ENCODE measurements at places on chromosomes 16 and 17.

DNA sequence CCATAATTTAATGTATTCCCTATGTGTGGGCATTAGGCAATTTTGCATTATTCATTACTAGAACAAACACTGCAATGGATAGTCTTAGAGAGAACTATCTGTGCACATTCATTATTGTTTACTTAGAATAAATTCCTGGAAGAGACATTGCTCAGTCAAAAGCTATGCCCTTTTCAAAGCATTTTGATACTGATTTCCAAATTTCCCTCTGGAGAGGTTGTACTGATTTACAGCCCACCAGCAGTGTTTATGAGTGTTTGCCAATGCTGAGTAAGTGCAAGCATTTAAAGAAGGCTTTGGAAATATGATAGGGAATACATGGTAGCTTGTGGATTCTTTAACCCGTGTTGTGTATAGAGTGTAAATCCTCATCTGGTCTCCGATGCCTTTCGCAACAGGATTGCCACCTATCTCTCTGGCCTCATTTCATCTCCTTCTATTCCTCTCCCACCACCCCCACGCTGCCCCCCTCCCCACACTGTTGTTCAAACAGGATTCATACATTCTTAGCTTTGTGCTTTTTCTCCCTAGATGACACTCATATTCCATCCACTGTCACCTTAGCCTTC, 33.4 kb upstream of the MMD start:
- no peak for DNase-seq

GRCh38 chr17:66191593-66192377, at the start of gene CEP112:
Gene CEP112, minus strand, starts transcription at chr17:66192133.
- peak; percentile 76 for DNase-seq

GRCh38 chr17:7173687-7174602, 5.2 kb downstream of the ASGR1 start:
- DNase-seq, result peak; percentile 6

- DNase-seq, result no peak
Observed at GRCh38 chr17:6084311-6085161, 14.4 kb downstream of the WSCD1 start.

GRCh38 chr16:22424161-22424937, 49.9 kb upstream of the CDR2 start:
- no peak for DNase-seq

DNA sequence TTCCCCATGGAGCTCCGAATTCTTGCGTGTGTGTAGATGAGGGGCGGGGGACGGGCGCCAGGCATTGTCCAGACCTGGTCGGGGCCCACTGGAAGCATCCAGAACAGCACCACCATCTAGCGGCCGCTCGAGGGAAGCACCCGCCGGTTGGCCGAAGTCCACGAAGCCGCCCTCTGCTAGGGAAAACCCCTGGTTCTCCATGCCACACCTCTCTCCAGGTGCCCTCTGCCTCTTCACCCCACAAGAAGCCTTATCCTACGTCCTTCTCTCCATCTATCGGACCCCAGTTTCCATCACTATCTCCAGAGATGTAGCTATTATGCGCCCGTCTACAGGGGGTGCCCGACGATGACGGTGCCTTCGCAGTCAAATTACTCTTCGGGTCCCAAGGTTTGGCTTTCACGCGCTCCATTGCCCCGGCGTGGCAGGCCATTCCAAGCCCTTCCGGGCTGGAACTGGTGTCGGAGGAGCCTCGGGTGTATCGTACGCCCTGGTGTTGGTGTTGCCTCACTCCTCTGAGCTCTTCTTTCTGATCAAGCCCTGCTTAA, 617 bp upstream of the SENP3 start:
- peak; percentile 74 for DNase-seq

GRCh38 chr17:39653662-39654331, 11.4 kb upstream of the TCAP start:
- DNase-seq, result peak; percentile 43

DNA sequence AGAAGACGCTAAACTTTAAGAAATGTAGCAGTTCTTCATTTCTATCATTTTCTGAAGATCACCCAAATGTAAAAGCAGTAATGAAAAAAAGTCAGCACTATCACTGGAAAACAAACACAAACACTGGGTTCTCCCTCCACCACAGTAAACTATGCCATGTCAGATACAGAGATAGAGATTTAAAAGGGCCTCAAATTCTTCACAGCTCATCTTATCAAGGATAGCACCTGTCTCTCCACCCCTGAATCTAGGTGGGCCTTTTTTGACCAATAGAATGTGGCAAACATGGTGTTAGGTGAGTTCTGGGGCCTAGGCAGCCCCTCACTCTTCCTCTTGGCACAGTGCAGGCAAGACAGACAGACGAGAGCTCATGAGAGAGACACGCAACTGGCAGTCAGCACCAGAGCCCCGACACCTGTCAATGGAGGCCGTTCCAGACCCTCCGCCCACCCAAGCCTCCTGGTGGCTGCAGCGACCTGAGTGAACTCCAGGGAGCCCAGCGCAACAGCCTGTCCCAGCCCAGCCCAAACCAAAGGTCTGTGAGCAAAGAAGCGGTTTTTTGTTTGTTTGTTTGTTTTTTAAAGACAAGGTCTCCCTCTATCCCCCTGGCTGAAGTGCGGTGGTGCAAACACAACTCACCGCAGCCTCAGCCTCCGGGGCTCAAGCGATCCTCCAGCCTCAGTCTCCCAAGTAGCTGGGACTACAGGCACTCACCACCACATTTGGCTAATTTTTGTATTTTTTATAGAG, 79.8 kb downstream of the TBC1D16 start:
- no peak for DNase-seq

GRCh38 chr16:85935391-85935973, 36.5 kb downstream of the IRF8 start:
- DNase-seq, result no peak

DNA sequence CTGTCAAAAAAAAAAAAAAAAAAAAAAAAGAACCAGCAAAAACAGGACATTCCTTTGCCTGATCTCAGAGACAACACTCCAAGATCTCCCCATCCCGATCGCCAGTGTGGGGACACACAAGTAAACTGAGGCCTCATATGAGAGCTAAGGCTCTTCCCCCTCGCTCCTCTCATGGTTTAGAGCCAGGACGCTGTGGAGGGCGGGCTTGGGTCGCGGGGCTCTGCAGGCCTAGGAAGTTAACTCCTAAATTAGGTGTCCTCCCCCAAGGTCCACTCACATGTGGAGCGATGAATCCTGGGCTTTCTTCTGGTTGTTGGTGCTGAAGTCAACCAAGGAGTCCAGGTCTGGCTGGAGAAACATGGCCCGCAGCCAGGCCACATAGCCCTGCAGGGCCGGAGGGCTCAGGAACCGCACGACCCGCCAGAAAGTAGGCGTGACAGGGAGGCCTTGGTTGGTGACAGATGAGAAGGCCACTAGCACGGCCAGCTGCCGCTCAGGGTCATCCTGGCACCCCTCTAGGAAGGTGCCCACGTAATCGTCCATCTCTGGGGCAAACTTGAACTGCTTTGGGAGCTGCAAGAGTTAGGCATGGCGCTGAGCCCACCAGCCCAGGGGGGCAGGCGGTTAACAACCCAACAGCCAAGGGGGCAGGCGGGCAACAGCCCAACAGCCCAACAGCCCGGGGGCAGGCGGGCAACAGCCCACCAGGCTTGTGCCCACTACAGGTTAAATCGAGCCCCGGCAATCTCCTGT, 5.2 kb downstream of the MYBBP1A start:
- no peak for DNase-seq

DNA sequence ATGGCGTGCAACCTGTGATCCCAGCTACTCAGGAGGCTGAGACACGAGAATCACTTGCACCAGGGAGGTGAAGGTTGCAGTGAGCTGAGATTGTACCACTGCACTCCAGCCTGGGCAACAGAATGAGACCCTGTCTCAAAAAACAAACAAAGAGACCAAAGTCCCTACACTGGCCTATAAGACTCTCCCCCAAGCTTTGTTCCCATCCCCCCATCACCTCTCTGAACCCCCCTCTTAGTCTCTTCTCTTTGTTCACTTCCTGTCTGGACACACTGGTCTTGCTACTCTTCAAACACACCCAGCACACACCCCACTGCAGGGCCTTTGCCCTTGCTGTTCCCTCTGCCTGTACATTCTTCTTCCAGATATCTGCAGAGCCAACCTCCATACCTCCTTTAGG, 7.8 kb upstream of the SCNN1B start:
- DNase-seq, result no peak

- no peak for DNase-seq
Observed at GRCh38 chr16:72132726-72133125, 39.1 kb downstream of the DHX38 start.

DNA sequence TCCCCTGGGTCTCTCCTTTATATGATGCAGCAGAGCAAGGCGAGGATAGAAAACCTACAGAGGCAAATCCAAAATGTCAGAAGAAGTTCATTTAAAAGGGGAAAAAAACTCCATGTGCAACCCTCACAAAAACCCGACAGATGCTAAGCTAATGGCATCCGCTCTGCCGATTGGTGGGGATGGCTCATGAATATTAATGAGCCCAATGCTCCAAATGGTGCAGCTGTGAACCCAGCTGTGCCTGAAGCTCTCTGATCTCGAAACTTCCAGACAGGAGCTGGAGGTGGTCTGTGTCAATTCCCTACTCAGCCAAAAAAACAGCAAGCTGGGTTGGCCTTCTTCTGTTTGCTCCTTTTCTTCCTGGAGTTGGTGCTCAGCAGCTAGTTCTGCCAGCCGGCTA, 15.5 kb downstream of the SNX11 start:
- DNase-seq, result no peak

GRCh38 chr17:74738051-74738996, 1.3 kb downstream of the RAB37 start:
- peak; percentile 73 for DNase-seq

DNA sequence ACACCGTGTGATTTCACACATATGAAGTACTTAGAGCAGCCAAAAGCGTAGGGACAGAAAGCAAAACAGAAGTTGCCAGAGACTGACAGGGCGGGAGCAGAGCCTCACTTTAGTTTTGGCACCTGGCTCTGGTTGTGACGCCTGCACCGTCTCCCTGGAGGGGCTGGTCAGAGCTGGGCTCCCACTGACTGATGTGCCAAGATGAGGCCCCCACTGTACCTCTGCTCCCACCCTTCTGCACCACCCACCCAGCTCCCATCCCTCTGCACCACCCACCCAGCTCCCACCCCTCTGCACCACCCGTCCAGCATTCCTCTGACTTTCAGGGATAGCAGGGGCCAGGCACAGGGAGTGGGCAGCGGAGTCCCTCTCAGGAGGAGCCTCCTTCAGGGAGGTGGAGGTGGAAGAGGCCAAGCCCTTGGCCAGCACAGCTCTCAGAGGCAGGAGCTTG, 3.2 kb upstream of the PRSS21 start:
- no peak for DNase-seq

DNA sequence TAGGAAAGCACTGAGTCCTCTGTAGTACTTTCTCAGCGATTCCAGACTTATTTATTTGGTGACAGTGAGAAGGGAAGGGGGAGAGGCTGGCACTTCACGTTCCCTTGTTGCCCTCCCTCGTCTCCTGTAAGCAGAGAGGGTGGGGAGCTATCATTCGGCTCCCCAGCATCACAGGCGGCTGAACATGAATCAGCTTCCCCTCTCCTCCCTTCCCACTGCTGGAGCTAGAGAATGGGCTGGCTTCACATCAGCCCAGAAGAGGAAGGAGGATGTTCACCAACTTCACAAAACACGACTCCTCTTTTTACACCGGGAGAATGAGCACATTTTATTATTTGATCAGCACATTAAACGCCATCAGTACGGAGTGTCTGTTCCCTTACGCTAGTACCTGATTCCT, 6.7 kb upstream of the CMIP start:
- no peak for DNase-seq

DNA sequence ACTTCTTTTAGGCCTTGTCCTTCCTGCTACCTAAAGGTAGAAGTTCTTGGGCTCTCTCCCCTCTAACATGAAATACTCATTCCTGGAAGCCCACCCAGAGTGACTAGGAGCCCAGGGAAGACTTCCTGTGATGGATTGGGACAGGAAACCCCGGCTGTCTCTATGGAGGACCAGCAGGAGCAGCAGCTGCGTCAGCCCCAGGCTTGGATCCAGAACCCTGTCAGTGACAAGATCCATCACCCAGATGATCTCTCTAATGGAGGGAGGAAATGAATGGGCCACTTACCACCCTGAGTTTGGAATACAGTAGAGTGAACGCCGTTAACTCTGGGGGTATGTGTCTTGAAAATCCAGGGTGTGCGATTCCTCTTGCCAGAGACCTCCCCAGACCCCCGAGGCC, 195.7 kb upstream of the WSCD1 start:
- DNase-seq, result no peak

GRCh38 chr16:83792391-83792790, 15.4 kb upstream of the HSBP1 start:
- DNase-seq, result no peak

DNA sequence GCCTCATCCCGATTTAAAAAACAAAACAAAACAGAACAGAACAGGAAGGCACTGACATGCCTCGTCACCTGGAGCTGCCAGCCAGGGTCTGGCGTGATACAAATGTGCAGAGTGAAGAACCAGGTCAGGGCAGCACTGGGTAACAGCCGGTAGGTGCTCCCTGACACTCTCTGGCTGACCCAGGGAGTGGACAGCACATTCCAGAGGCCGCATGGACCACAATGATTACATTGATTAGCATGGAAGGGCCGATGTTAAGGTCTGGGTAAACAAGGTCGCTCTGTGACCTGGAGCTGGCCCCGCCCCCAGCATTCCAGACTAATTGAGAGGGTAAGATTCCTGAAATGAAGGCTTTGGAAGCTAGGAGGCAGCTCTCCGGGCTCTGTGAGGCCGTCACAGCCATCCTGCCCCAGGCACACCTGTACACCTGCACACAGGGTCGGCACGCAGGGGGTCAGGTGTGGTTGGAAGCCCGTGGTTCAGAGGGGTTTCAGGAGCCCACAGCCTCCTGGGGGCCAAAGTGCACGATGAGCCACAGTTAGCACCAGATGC, 21.4 kb downstream of the PIEZO1 start:
- no peak for DNase-seq

GRCh38 chr17:34163646-34164045, 91.4 kb upstream of the CCL2 start:
- no peak for DNase-seq

DNA sequence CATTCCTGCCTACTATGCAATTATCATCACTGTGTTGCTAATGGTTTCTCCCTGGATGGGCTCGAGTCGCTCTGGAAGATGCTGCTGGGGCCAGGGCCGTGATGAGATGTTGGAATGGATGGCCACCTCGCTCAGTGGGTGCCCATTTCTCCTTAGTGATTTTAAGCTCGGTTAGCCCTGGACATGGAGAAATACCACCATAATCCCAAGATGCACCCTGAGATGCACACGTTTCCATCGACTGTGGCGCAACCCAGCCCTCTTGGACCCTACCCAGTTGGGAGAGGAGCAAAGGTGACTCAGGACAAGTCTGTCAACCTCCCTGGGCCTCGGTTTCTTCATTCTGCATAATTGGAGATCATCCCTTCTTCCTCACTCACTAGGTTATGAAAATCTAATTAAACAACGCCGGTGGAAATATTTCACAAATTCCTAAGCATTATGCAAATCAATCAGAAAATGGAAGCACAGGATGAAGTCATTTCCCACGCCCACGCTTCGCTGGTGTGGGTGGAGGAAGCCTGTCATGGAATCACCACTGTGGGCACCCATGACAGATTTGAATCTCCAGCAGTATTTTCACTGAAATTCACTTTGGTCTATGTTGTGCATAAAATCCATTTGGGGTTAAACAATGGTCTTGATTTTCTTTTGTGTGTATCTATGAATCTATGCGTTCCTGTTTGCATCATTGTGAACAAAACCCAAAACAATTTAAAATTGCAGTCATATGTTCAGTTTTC, 195.2 kb downstream of the AXIN2 start:
- DNase-seq, result peak; percentile 43
